COR-L47 (cell line): ENCODE measurements at places on chromosomes 7 and 10.
A peak's percentile ranks its signal among the peaks of the same experiment; 100 is the strongest.

- peak; percentile 1 for DNase-seq
Measured at GRCh38 chr10:6647811-6648526, 67.9 kb upstream of the PRKCQ start.

DNA sequence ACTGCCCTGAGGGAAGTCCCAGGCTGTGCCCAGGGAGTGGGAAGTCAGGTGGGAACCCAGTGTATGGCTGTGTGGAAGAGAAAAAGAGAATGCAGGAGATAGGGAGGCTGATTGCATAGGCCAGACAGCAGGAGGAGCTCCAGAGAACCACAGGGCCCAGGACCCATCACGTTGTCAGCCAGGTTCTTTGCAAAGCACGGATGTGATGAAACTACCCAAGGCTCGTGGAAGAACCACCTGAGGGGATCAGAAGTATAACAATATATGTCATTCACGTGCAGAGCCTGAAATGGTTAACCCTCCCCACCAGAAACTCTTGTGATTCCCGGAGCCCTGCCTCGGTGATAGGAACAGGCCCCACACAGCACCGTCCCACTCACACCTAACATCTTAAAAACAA lies 83.6 kb downstream of the LARP4B start:
- DNase-seq: no peak

GRCh38 chr10:96971324-96971723 lies 139.2 kb downstream of the LCOR start:
- no peak for DNase-seq

DNA sequence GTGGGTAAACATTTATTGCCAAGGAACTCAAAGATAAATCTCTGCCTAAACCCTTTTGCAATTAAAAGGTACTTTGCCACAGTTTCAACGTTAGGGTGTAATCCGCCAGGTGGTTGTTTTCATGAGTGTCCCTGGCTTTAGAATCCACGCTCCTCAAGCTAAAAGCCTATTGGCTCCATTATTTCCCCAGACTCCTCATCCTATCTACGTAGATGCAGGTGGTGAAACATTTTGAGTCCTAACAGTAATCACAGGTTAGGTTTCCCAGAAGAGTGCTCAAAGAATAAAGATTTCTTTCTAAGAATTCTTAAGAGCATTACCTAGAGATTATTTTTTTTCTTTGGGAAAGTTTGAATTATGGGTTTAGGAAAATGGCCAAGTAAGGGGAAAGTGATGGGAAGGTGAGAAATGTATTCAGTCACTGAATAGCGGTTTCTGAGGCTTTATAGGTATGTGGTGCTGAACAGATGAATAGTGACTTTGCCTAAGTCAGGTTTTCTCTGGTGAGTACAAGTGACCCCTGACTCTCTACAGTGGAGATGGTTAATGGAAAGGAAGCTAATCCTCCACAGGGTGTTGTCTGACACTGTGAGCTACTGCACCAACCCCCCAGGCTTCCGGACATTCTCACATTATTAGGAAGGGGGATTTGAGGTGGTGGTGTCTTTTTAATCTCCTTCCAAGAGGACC lies 60.2 kb downstream of the NRP1 start:
- DNase-seq: no peak

DNA sequence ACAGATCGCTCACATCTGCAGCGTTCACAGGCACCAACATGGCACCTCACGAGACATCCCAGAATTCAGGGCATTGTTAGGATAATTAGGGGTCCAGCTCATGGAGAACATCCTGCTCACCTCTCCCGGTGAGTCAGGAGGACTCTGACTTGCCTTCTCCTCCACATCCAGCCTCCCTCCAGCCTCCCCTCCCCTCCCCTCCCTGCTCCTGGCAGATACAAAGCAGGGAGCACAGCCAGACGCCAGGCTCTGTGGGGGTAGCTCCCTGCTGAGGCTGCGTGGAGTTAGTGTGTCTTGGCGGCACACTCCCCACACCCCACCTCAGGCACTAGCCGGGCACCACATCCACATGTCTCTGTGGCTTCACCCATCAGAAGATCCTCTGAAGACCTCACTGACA lies 320.6 kb downstream of the CXCL12 start:
- no peak for DNase-seq

DNA sequence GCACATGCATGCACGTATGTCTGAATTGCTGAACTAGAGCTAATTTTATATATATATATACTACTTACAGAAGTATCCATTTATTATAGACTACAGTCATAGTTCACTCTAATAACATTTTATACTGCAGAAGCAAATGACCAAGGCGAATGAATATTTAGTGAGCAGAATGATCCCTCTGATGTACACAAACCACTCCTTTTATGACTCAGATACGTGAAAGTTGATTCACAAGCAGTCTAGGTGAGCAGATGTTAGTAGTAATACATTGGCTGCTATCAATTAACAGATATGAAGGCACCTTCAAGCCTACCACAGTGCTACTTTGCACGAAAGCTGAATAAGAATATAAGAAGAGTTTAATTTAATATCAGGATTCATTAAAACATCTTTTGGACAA lies 10.4 kb downstream of the GPAM start:
- no peak for DNase-seq

GRCh38 chr7:149075286-149075685 lies 15.2 kb downstream of the ZNF786 start:
- DNase-seq: no peak

DNA sequence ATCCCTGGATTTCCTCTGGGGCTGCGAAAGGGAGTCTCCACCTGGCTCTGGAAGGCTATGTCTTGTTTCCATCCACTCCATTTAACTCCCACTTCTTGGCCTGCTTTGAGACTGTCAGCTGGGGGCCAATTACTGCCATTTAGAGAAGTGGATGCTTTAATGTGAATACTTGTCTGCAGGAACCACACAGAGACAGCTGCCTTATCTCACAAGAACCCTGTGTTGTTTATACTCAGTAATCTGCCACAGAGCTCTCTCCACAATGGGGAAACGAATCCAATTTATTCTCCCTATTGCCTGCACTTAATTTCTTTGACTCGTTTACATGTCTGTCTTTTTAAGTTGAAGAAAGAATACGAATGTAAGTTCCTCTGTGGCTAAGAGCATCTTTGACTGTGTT lies 787.0 kb upstream of the C7orf33 start:
- DNase-seq: peak; percentile 82

GRCh38 chr7:37977243-37977642 lies 56.8 kb downstream of the EPDR1 start:
- no peak for DNase-seq

DNA sequence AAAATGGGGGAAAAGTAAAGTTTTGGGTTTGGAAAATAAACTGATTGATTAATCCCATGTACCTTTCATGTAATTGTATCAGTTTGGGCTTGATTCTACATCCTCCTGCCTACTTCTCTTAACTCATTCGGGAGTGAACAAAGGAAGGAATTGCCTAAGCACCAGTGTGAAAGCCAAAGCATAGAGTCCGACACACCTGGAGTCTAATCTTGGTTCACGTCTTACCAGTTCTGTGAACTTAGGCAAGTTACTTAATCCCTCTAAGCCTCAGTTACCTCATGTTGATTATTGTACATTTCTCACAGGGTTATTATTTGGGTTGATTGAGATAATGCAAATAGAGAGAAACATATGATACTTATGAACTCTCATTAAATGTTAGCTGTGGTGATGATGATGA lies 41.1 kb upstream of the PRPS1L1 start:
- no peak for DNase-seq

- DNase-seq: no peak
Measured at GRCh38 chr7:73901823-73902597, 41.1 kb downstream of the TMEM270 start.

- no peak for DNase-seq
Measured at GRCh38 chr10:114336823-114337509, 67.3 kb downstream of the AFAP1L2 start.

GRCh38 chr10:97547962-97548361 lies 24.6 kb upstream of the ANKRD2 start:
- no peak for DNase-seq

GRCh38 chr7:143360788-143361551 lies 1.5 kb downstream of the FAM131B start:
- peak; percentile 66 for DNase-seq

DNA sequence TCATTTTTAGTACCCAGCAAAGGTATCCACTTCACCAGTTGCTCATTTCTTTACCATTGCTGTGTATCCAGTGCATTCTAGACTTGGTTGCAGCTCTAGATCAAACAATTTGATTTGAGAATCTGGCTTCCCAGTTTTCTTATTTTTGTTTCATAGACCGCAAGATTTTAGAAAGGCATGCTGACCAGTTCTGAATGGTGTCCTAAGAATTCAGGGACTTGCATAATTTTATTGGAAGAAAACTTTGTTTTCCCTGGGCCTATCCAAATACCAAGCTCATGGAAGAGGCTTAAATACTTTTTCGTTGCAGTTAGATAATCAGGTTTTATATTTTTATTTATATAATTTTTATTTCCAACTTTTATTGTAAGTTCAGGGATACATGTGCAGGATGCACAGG lies 58.3 kb downstream of the BICC1 start:
- no peak for DNase-seq

GRCh38 chr7:5495581-5496375 lies 72.1 kb upstream of the TNRC18 start:
- no peak for DNase-seq

- no peak for DNase-seq
Measured at GRCh38 chr10:24518981-24519597, 204.6 kb downstream of the ARHGAP21 start.

DNA sequence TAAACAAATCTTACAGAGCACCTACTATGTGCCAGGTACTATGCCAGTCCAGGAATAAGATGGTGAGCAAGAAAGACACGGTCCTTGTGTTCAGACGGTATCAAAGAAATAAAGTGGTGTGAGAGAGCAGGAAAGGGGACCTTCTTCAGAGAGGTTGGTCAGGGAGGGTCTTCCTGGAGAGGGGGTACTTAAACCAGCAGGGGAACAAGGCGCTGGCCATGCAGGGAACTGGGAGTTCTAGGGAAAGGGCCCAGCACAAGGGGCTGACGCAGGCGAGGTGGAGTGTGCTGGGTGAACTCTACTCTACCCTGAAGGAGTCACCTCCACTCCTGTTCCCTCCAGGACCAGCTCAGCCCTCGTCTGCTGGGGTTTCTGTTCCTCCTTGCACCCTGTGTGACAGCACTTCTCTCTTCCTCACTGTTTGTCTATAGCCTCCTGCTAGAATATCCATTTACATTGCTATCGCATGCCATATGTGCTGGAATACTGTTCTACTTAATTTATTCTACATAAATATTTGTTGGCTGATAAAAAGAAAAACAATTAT lies 73.5 kb downstream of the AOAH start:
- DNase-seq: no peak

DNA sequence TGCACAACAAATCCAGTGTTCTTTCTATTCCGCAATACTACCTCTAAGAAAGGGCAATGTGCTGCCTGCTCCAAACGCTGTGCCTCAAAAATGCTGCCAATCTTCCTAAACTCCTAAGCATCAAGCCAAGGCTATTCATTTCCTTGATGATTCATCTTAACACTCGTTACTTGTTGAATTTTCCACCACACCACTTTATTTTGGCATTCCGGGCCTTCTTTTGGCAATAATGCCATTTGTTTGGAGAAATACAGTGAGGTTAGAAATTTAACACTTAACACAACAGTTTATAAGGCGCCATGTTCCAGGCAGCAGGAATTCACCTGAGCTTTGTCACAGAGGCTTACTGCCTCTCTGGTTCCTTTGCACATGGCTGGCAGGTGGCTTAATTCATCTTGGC lies 82.6 kb upstream of the ABCB5 start:
- DNase-seq: no peak
